ENCODE measurements at places on chromosomes 13 and 19. TPM values are rescaled to one million over a fixed set of nuclear protein-coding genes. Genes with fewer than 3 reads are reported as not detected.
A peak's percentile ranks its signal among the peaks of the same experiment; 100 is the strongest.

DNA sequence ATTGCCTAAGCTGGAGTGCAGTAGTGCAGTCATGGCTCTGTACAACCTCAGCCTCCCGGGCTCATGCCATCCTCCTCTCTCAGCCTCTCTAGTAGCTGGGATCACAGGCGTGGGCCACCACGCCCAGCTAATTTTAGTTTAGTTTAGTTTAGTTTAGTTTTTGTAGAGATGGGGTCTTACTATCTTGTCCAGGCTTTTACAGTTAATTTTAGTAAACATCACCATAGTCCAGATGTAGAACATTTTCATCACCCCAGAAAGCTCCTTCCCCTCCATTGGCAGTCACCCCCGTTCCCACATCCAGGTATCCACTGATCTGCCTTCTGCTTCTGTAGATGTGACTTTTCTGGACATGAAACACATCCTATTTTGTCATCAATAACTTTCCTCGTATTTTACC lies 41.1 kb downstream of the DNM2 start:
- DNase-seq, result no peak

The HOMER3 gene
- 8.5 TPM for total RNA-seq

The ZNF761 gene
- total RNA-seq, result 5.4 TPM

The LENG9 gene
- 14.5 TPM for total RNA-seq

DNA sequence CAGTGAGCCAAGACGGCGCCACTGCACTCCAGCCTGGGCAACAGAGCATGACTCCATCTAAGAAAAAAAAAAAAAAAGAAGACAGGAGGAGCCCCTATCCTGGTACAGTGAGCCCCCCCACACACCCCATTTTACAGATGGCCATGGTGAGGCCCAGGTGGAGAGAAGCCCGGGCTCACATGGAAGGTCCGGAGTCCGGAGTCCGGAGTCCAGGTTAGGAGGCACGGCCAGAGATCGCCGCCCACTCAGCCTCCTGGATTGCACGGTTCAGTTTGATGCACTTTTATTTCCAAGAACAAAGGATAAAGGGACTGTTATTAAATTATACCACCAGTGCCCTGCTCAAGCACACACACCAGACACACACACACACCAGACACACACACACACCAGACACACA lies 11.3 kb upstream of the BTBD2 start:
- no peak for DNase-seq

The DUS3L gene
- total RNA-seq, result 67.5 TPM

The RAP2A gene
- 2.6 TPM for total RNA-seq

- DNase-seq, result no peak
Measured at GRCh38 chr13:99150575-99151361, 49.9 kb upstream of the UBAC2 start.

- DNase-seq, result no peak
Measured at GRCh38 chr19:57016491-57016890, 103.3 kb upstream of the USP29 start.

- peak; percentile 100 for DNase-seq
Measured at GRCh38 chr19:44845612-44846454, at the start of gene NECTIN2. NECTIN2 (plus strand) TSS chr19:44846297; CDS start chr19:44846526, 229 bp downstream.

- DNase-seq, result peak; percentile 93
Measured at GRCh38 chr13:27374650-27375049, 49.8 kb upstream of the GTF3A start.

DNA sequence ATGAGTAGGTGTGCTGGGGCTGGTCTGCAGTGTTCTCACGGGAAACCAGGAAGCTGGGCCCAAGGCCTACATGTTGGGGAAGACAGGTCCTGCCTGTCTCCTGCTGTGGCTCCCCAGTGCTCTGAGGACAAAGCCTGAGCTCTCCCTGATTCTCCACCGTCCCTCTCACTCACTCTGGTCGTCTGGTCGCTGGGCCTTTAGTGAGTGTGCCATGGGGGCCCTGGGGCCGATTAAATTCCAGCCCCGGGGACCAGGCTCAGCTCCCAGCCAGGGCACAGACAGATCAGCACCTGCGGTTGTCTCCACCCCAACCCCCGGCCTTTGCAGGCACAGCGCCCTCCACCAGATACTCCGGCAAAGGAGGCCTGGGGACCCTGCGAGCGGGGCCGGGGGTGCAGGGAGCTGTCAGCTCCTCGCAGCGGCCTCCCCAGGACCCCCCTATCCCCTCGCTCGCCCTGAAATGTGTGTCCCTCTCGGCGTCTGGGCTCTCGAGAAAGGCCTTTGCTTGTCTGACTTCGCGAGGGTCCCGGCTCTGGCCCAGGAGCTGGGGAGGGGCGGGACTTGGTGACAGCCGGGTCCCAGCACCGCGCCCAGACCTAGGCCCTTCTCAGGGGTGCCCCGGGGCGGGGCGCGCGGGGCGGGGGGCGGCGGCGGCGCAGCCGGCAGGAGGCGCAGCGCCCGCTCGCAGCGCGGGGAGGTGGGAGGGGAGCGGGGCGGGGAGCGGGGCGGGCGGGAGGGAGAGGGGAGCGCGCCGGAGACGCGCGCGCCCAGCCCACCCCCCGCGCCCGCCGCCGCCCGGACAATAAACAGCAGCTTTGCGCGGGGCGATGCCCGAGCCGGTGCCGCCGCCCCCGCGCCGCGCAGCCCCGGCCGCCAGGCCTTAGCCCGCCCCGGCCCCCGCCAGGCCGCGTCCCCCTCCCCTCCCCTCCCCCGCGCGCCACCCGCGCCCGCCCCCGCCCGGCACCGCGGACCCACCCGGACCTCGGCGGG lies at the start of gene PALM:
Gene PALM (plus strand): TSS at position 782 of the 990 bp plus-strand sequence. CDS start 212 bp downstream, outside the sequence.
- peak; percentile 29 for DNase-seq

DNA sequence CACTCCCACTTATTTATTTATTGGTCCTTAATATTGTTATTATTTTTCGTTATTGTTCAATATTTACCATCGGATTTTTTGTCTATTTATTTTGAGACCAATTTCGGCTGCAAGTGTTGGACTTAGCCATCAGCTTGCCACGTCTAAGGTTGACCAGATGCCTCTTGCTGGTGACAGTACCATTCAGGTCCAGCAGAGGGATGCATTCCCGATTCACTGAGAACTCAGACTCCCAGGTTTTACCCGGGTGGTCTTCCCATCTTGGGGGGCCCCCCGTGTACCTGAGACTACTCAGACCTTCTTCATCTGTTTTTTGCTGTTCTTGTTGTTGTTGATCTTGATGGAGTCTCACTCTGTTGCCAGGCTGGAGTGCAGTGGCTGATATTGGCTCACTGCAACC lies 1435.2 kb downstream of the UQCRFS1 start:
- DNase-seq, result no peak
